ENCODE measurements at places on chromosomes 5 and 9. TPM values are rescaled to one million over a fixed set of nuclear protein-coding genes. Genes with fewer than 3 reads are reported as not detected.

Gene AHRR
- total RNA-seq: 3.8 TPM

Gene SLC6A7
- 0.05 TPM for total RNA-seq

Gene TMEM161B
- total RNA-seq: 9.5 TPM

Gene BHMT
- not detected for total RNA-seq

Gene INSYN2B
- 0.27 TPM for total RNA-seq

Gene ADAMTS16
- 1.4 TPM for total RNA-seq

Gene TAF11L5
- total RNA-seq: not detected

Gene BTNL8
- total RNA-seq: not detected

Gene CCNO
- total RNA-seq: 7.4 TPM

Gene C9orf43
- 0.73 TPM for total RNA-seq

Gene DBN1
- 68.6 TPM for total RNA-seq

Gene PAPPA
- total RNA-seq: 30.6 TPM

Gene OSMR
- total RNA-seq: 72.5 TPM

Gene GARIN3
- not detected for total RNA-seq

Gene IL4
- total RNA-seq: not detected

Gene F2RL1
- total RNA-seq: 265 TPM

Gene FAXDC2
- 0.25 TPM for total RNA-seq

Gene PNPLA7
- 0.59 TPM for total RNA-seq

Gene IL13
- not detected for total RNA-seq

Gene MEIKIN
- total RNA-seq: not detected

Gene ZDHHC21
- total RNA-seq: 2.7 TPM

Gene ZNF462
- 3.8 TPM for total RNA-seq

Gene GABRB2
- total RNA-seq: not detected

Gene CXCL14
- total RNA-seq: 0.24 TPM

Gene GHR
- 0.06 TPM for total RNA-seq

Gene MTX3
- total RNA-seq: 6.0 TPM

Gene ZNF79
- 6.8 TPM for total RNA-seq

Gene FAM53C
- total RNA-seq: 19.3 TPM

Gene IL31RA
- 1.3 TPM for total RNA-seq

Gene ESM1
- total RNA-seq: not detected

Gene AKNA
- 4.3 TPM for total RNA-seq

Gene CORO2A
- total RNA-seq: 1.1 TPM

Gene CD14
- total RNA-seq: 3.4 TPM

Gene KLF9
- total RNA-seq: 4.2 TPM

Gene PCDHB9
- 0.26 TPM for total RNA-seq

Gene KIF20A
- total RNA-seq: 37.7 TPM

Gene PCDHGA8
- 0.06 TPM for total RNA-seq

Gene ORM1
- not detected for total RNA-seq

Gene ARID3C
- total RNA-seq: 0.16 TPM

Gene CARTPT
- not detected for total RNA-seq

Gene KCNV2
- total RNA-seq: not detected
